Stromal cell of bone marrow (primary cell): ENCODE measurements at places on chromosomes 2 and 18.

DNA sequence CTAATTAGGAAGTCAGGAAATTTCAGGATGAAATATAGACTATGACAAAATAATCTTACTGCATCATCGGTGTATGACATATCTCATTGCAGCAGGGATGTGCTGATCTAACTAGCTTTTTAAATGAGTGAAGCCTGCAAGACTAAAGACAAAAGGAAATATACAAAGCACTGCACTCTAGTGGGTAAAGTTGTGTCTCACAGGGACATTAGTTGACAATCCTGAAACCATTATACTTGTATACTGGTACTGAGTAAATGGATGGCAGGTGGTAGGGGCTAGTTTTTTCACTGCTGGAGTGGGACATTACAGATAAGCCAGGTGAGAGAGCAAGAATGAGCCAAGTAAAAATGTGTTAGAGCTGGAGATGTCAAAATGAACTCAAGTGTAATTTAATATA, 317.5 kb upstream of the RAB6C start:
- DNase-seq = no peak

- DNase-seq = no peak
Observed at GRCh38 chr2:209772290-209772685, 656 bp downstream of the UNC80 start.

- no peak for DNase-seq
Observed at GRCh38 chr2:194735837-194736542, 921.0 kb upstream of the SLC39A10 start.

DNA sequence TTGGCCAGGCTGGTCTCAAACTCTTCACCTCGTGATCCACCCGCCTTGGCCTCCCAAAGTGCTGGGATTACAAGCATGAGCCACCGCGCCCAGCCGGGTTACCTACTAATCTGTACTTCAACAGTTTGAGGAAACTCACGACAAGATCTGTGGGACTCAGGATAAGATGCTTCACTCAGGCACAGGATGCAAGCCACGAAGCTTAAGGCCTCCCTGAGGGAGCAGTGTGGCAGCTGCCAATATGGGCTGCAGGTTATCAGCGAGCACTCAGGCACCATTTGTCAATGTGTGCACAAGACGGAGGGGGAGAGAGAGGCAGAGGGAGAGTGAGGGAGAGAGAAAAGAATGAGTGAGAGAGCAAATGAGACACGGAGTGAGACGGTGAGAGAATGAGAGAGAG, 173.6 kb upstream of the RAB6C start:
- no peak for DNase-seq
